ENCODE measurements at places on chromosomes 3 and 15.
A peak's percentile ranks its signal among the peaks of the same experiment; 100 is the strongest.

GRCh38 chr3:27311400-27311799 lies 57.8 kb downstream of the NEK10 start:
- no peak for DNase-seq

GRCh38 chr3:66039590-66039887 lies 821 bp upstream of the MAGI1 start:
- no peak for DNase-seq

- DNase-seq, result no peak
These were observed 53.1 kb downstream of the GMNC start for GRCh38 chr3:190809351-190809750.

GRCh38 chr3:59128685-59129084 lies 78.9 kb upstream of the CFAP20DC start:
- DNase-seq, result no peak

GRCh38 chr3:188008582-188009213 lies 145.3 kb upstream of the LPP start:
- DNase-seq, result no peak

- no peak for DNase-seq
These were observed 77.9 kb upstream of the SPRED1 start for GRCh38 chr15:38174691-38175090.

DNA sequence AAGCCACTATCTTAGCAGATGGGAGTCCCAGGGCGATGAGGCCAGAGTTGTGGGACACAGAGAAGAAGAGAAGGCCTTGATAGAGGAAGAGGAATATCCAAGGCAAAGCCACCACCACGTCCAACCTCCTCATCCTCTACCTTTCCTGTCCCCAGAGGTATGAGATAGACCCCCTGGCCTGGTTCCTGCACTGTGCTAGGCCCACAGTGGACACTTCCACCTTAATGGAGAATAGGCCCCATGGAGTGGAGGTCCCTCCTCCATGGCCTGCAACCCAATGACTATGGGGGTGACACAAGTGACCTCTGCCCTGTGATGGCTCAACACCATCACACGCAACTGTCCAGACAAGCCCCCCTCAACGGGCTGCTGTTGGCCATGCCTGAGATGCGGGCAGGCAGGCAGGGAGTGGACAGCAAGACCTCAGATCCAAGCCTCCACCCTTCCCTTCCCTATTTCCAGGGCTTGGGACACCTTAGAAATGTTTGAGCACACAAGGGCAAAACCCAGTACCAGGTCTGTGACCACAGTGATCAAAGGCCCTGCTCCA lies 36.8 kb downstream of the GRAMD2A start:
- no peak for DNase-seq

GRCh38 chr3:16890597-16891333 lies 6.0 kb downstream of the PLCL2 start:
- DNase-seq, result no peak

- DNase-seq, result no peak
These were observed 120.0 kb downstream of the EEFSEC start for GRCh38 chr3:128273109-128273840.

GRCh38 chr3:158097081-158097592 lies 9.1 kb downstream of the SHOX2 start:
- DNase-seq, result no peak

DNA sequence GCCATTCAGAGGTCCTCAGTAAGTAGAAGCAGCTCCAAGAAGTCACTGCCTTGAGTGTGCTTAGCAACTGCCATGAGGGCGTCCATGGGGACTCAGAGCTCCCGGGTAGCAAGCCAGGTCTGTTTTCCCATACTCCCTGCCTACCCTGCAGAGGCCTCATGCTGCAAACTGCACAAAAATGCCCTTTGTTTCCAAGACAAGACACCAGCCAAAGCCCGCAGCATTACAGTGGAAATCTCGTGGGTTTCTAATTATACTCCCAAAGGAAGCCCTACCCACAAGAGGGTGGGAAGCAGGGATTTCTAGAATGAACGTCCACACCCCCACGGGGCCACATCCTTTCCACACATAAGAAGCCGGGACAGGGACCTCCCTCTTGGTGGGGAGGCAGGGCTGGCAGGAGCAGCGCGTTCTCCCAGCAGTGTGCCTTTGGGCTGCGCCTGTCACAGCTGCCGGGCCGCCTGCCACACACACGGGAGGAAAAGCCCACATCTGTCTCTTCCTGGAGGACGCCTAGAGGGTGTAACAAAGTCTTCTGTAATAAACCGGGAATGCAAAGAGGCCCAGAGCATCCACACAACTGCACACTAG lies 31.1 kb downstream of the FAM174B start:
- no peak for DNase-seq

GRCh38 chr3:168407381-168407780 lies 311.7 kb upstream of the GOLIM4 start:
- DNase-seq, result no peak

DNA sequence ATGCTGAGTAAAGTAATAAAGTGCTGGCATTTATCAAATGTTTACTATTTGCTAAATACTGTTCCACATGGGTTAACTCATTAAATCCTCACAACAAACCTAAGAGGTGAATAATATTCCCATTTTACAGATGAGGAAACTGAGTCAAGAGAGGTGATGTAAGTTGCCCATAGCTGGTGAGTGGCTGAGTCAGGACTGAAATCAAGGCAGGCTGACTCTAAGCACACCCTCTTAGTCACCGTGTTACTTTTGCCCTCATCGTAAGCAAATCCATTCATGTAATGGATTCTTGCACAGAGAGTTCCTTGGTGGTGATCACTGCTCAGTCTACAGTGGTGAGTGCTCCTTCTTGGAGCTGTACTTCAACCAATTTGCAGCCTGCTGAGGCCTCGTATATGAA lies 28.9 kb upstream of the PTX3 start:
- DNase-seq, result no peak

DNA sequence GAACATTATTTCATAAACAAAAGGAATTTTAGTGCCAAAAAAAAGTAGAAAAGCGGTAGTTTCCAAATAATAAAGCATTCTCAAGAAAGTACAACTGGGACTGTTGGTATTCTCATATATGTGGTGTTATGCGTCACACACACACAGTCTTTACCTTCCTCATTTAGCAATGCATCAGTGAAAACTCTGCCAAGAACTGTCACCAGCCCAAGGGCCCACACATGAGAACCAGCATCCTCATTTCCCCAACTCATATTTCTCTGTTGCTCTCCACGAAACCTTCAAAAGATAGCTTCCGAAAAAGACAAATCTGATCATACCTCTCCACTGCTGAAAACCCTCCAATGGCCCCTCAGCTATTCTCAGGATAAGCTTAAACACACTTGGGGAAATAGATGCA lies 150.7 kb downstream of the CADPS start:
- no peak for DNase-seq

GRCh38 chr15:91622711-91623342 lies 230.7 kb upstream of the SLCO3A1 start:
- no peak for DNase-seq

DNA sequence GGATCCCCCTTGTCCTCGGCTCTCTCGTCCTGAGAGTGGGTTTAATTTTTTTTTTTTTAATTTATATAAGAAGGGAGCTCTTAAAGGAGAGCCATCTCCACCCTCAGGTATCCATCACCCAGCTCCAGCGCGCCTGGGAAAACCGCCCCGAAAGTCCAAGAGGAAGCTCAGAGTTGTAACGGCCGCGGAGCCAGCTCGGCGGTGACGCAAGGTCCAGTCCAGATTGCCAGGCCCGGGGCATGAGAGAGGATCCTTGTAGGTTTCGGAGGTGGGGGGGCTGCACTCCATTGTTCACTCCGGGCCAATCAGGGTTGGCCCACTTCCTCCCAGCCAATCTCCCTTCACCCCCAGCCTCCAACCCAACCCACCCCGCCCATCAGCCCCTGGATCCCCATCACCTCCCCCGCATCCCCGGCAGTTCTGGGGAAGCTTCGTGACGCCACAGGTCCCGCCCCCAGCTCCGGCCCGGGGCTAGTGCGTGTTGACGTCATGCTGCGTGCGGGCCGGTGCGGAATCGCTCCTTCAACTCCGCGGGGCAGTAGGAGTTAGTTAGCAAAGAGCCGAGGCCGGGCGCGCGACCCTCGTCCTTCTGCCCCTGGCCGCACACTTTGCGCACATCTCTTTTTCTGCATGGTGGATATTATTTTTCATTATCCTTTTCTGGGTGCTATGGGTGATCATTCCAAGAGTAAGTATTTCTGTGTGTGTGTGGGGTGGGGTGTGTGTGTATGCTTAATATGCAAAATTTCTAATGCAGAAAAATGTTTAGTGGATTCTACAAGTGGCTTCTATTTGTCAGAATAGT lies at the start of gene ISL2:
TSS of gene ISL2 (plus strand) at position 520 of the 805 bp plus-strand sequence. CDS start at position 631, 111 bp downstream.
- DNase-seq, result peak; percentile 60

DNA sequence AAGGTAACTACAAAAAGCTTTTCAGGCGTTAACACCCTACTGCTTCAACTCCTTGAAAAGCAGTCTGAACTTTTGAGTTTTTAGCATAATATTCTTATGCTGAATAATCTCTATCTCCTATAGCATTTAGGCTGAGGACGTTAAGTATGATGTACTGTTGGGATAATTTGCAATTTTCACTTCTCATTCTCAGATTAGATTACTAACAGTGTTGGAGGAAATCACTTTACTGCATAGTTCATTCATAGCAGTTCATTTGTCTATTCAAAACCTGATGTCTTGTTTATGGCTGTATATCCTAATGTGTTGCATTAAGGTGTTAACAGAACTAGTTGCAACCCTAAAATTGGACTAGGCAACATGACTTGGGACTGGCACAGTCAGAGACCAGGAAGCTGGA lies 983.1 kb downstream of the FHIT start:
- DNase-seq, result no peak

DNA sequence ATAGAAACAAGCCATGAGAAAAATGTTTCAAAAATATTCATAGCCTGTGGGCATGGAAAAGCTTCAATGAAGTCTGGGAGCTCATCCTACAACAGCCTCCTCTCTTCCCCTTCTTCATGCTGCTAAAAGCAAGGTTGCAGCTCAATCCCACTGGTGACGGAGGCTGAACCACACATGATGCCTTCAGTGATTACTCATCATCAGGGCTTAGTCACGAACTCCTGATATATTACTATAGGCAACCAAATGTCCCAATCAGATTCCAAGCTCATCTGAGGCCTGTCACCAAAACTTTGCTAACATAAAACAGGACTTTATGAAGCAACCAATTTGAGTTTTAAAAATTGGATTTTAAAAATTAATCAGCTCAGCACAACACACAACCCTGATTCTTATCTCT lies 24.0 kb upstream of the SLC24A5 start:
- no peak for DNase-seq

DNA sequence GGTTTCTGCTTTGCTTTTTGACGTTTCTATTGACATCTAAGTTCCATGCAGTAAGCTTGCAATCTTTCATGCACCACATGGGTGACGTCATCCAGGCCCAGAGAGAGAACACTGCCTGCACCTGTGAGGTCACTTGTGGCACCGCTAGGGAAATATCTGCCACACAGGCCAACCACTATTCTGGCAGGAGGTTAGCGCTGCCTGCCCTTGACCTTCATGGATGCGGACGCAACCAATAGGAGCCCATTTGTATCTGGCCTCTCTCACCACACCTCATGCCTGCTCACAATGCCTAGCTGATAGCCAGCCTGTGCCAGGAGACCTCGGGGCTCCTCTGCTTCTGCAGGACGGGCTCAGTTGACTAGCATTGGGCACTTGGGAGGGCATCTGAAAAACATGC lies 55.8 kb upstream of the PRR23E start:
- DNase-seq, result no peak

DNA sequence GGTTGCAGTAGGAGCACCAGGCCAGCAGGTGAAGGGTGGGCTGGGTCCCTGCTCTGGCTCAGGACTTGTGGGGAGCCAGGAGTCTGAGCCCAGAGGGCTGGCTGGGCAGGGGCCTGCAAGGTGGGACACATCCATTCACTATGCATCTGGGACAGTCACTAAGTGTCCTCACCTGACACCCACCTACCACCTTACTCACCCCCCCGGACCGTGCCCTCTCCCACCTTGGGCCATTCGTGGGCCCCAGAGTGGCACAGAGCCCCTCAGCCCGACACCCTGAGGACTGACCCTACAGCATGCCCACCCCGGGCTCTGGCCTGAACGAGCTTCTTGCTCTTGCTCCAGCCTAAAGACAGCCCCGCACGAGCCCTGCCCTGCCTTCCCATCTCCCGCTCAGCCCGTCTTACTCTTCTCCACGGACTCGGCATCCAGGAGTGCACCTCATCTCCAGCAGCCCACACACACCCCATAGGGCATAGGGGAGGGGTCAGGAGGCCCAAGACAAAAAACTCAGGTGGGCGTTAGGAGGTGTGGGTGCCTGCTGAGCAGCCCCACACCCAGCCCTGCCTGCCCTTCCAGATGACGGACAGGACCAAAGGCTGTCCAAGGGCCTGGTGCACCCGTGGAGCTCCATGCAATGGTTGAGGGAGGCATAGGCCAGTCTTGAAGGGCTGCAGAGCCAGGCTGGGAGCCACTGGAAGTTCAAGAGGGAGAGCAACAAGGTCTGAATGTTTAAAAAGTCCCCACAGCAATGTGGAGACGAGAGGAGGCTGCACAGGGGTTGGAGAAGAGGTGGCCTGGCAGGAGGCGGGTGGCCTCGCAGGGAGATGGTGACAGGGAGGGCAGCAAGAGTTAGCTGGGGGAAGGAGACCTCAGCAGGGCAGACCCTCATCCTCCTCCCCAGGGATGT lies 27.0 kb downstream of the PTH1R start:
- no peak for DNase-seq

GRCh38 chr3:37291275-37291700 lies 116.9 kb upstream of the LRRFIP2 start:
- no peak for DNase-seq

DNA sequence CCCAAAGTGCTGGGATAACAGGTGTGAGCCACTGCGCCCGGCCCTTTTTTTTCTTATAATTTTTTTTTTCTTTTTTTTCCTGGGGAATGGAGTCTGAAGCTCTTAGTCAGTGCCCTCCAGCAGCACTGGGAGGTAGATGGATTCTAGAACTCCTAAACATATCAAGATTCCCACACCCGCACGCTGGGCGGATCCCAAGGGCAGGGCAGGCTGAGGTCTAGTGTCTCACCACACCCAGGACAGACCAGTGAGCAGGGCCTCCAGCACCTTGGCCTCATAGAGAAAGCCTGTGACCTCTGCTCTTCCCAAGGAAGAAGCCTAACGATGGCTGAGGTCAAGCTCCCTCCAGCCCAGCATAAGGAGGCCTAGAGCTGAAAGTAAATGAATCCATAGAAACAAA lies 153.7 kb upstream of the MEF2A start:
- DNase-seq, result no peak

- DNase-seq, result no peak
These were observed 42.3 kb upstream of the ROPN1 start for GRCh38 chr3:124034016-124034843.

GRCh38 chr3:114411811-114412803 lies 118.3 kb downstream of the TIGIT start:
- DNase-seq, result peak; percentile 2

GRCh38 chr15:66875588-66876420 lies 173.8 kb downstream of the SMAD6 start:
- DNase-seq, result no peak

DNA sequence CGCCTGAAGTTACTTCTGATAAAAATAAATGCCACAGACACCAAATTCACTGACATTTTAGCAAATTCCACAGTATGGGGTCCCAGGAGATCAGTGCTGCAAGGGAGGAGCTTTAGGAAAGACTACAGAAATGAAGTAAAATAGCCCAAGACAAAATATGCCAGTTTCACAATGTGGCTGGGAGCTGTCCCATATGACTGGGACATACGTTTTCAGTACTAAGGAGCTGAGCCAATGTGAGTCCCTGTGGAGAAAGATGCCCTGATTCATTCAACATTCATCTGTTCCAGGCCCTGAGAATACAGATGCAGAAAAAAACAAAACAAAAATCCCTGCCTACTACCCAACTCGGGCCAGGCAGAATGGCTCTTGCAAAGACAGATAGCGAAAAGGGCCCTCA lies 63.4 kb upstream of the FAM174B start:
- DNase-seq, result no peak
